ENCODE measurements at places on chromosomes 3 and 15. TPM values are rescaled to one million over a fixed set of nuclear protein-coding genes. Genes with fewer than 3 reads are reported as not detected.
A peak's percentile ranks its signal among the peaks of the same experiment; 100 is the strongest.

DNA sequence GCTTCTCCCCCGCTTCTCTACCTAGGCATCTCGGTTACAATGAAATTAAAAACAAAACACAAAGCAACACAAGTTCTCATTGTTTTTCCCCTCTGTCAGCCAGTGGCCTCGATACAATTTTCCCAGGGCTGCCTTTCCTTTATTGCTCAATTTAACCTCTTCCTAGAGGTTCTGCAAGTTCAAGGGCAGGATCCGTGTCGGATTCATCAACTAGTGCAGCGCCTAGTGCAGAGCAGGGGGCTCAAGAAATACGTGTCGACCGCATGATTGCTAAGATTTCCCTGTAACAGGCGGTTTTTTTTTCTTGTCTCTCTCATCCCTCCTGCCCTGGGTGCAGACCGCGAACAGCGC, 1.4 kb upstream of the BHLHE40 start:
- peak; percentile 27 for DNase-seq

DNA sequence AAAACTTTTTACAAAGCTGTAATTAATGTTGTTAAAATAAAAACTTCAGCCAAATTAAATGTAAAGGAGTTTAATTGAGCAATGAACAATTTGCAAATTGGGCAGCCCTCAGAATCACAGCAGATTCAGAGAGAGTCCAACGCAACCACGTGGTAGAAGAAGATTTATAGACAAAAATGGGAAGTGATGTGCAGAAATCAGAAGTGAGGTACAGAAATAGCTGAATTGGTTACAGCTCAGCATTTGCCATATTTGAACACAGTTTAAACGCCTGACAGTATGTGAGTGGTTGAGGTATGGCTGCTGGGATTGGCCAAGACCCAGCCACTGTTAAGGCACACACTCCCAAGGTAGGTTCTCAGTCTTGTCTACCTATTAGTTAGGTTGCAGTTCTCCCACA, 14.4 kb upstream of the PLA2G4D start:
- no peak for DNase-seq

- no peak for DNase-seq
These were observed 4.2 kb downstream of the SCN10A start for GRCh38 chr3:38811822-38812221.

- DNase-seq, result no peak
These were observed 636.1 kb downstream of the MAGI1 start for GRCh38 chr3:65402597-65402996.

DNA sequence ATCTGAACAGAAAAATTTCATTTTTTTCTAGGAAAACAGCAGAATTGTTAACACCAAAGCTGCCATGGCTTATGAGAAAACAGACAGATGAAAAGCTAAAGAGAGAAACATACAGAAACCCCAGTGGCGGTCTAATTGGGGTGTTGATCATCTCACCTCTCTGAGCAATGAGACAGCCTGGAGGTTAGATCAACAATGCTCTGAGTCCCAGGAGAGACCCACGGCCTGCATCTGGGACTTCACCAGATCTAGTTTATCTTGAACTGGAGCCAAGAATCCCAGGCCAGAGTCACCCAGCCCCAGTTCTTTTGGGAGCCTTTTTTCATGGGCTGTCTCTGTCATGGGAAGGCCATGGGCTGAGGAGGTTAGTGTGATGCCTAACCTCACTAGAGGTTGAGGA, 3.5 kb upstream of the GALNT15 start:
- DNase-seq, result no peak

- no peak for DNase-seq
These were observed 18.3 kb upstream of the PKM start for GRCh38 chr15:72249142-72249810.

DNA sequence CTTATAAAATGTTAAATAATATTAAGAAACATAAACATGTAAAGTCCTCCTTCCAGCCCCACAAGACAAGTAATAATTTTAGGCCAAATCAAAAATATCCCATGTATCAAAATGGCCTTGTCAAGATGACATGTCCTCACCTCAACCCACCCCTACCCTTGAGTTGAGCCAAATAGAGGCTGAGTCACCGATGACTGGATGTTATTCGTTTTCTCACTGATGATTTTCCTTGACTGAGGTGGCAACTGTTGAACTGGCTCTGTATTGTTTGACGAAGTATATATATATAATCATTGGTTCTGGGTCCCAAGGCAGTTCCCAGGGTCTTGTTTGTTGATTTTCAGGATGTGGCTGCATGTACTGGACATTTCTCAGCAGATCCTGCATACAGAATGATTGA, 75.3 kb downstream of the TMEM108 start:
- DNase-seq, result no peak

DNA sequence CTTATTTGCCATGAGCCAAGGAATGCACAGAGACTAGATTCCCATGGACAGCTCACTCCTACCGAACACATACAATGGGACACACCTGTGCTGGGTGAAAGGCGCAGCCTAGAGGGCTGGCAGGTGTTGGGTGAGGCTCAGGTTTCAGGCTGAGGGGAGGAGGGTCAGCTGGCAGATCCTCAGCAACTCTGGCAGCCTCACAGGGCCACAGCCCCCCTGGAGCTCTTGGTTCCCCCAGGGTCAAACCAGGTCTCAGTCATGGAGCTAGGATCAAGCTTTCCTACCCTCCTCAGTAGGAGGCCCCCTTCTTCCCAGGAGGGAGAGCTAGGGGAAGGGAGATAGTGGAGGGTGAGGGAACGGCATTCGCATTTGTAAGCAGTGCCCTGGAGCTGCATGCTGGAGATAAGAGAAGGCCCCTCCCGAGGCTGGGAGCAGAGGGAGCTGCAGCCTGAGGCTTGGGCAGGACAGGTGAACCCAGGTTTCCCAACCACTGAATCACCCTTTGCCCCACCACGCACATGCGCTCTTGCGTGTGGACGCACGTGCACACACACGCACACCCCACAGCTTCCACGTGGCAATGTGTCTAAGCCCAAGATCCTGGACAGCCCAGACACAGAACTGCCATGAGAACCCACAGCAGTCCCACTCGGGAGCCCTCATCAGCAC, 26.3 kb upstream of the TFRC start:
- no peak for DNase-seq

DNA sequence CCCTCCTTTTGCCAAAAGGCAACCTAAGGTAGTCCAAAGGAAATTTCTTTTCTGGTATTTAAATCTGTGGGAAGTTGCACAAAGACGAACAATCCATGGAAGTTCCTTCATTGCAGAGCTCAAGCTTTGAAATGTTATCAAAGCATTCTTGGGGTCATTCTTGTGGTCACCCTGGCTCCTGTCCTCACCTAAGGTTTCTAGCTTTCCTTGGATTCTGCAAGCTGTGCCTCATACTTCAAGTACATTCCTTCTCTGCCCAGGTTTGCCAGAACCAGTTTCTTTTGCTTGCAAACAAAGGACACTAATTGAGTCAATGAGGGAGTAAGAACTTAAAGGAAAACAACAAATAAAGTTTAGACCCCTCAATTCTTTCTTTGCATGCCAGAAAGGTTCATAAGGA, 329.8 kb upstream of the PDZRN3 start:
- no peak for DNase-seq

GRCh38 chr3:58334013-58334321, 1.3 kb downstream of the PXK start:
- no peak for DNase-seq

DNA sequence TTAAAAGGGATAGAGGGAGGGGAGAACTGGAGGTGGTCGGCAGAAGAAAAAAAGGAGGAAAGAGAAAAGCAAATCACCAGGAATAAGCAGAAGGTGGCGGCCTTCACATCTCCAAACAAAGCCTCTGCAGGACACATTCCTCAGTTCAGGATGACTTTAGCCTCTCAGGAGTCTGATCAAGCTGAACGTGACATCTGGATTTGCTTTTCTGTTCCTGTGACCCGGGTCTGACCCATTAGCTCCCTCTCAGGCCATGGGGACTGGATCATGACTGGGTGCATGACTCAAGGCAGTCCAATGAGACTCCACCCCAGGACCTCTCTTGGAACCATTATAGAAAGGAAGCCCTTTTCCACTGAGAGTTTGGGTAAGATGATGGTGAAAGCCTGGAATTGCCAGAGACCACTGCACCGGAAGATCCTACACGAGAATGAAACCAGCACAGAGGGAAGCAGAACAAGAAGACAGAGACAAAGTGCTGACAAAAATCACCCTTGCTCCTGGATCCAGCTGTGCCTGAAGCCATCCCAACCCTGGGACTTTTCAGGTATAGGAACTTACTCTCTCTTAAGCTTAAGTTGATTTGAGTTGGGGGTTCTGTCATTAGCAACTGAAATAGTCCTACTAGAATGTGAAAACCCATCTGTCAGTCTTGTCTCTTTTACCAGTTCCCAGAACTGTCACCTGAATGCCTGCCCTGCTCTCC, 45.4 kb upstream of the RAD18 start:
- DNase-seq, result no peak

GRCh38 chr3:13231781-13232666, 158.8 kb upstream of the IQSEC1 start:
- DNase-seq, result no peak

DNA sequence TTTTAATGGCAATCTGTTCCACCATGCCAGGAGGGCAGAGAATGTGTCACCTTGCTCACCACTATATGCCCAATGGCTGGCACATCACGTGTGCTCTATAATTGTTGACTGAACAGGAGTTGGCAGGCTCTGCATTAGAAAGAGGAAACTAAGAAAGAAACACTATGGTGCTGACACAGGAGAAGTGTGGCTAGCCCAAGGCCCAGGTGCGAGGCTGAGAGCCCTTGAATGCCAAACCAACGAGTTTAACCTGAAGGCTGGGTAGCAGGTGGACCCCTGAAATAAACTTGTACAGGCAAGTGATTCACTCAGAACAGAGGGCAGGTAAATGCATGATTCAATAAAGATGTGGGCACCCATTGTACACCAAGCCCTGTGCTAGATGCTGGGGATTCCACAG, 2.4 kb downstream of the CHCHD4 start:
- DNase-seq, result no peak

DNA sequence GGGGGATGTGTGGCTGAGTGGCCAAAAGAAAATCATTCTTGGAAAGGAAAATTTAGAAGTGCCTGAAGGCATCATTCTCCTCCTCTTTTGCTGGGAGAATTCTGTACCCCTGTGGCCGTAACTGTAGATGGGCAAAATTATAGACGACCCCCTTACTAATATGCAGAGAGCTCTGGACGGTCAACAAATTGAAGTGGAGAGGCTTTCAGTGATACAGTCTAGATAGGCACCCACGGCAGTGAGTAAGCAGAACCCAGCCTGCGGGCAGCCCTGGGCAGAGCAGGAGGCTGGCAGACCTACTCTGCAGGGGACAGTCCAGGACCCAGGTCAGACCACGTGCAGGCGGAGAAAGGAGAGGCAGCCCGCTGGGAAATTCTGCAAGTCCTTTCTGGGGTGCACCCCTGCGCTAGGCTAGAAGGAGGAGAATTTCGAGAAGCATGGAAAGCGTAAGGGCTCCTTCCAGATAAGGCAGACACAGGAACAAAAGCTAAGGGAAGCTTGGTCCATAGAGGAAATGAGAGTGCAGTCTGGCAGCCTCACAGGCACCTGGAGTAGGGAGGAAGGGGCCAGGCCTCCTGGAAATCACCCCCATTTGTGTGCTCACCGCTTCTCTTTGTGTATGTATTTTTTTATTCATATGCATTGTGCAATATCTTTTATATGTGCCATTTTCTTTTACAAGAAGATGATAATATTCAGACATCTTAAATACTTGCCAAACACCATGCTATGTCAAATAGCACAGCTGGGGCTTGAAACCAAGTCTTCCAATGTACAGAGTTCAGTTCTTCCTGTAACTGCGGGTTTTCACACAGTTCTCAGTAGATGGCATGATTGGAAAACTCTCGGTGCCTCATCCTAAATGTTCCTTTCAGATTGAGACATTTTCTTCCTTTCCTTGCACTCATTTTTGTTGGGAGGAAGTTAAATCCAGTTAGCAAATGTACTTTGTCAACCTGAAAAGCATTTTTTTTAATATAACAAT, 40.2 kb downstream of the LRRK1 start:
- DNase-seq, result no peak

- DNase-seq, result no peak
These were observed 18.2 kb upstream of the UBP1 start for GRCh38 chr3:33458446-33458845.

DNA sequence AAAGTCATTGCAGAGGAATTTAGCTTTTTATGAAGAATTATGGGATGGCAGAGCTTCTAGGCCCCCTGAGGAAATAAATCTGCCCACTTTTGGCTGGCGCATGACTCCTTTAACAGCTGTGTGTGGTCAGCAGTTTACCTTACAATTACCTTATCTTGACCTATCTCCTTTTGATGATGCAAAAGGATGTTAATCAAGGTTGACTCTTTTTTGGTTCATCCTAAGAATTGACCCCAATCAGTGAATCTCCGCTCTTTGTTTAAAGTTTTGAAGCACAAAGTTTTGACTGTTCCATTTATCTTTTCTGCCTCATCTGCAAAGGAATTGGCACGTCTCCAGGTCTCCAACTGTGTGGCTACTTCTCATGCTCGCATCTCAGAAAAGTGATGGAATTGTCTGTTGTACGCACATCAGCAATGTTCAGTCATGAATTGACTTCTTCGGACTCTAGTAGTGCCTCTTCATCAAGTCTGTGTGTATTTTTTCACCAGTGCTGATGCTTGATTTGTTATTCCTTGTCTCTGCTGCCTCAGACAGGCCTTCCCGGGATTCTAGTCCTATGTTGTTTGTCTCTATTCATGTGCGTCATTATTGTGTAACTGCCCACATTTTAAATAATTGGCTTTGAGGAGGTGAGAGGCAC, 196.2 kb upstream of the CFAP20DC start:
- no peak for DNase-seq

- no peak for DNase-seq
These were observed 177.0 kb downstream of the ZBBX start for GRCh38 chr3:167203062-167203461.

GRCh38 chr3:18190646-18191045, 234.5 kb downstream of the SATB1 start:
- no peak for DNase-seq

The LARP6 gene
- total RNA-seq, result not detected

The NUP210 gene
- 137 TPM for total RNA-seq

The ITIH1 gene
- total RNA-seq, result not detected

The FGF7 gene
- total RNA-seq, result not detected

The KLHL6 gene
- total RNA-seq, result 29.3 TPM

The PLSCR4 gene
- not detected for total RNA-seq

The TP63 gene
- total RNA-seq, result 1.5 TPM

The CHCHD6 gene
- 14.9 TPM for total RNA-seq
